ENCODE measurements at places on chromosomes 4 and X. TPM values are rescaled to one million over a fixed set of nuclear protein-coding genes. Genes with fewer than 3 reads are reported as not detected.

GRCh38 chr4:687048-687970, 1.6 kb downstream of the SLC49A3 start:
- peak; percentile 72 for DNase-seq

GRCh38 chr4:38757945-38758600, 24.7 kb downstream of the TLR10 start:
- no peak for DNase-seq

DNA sequence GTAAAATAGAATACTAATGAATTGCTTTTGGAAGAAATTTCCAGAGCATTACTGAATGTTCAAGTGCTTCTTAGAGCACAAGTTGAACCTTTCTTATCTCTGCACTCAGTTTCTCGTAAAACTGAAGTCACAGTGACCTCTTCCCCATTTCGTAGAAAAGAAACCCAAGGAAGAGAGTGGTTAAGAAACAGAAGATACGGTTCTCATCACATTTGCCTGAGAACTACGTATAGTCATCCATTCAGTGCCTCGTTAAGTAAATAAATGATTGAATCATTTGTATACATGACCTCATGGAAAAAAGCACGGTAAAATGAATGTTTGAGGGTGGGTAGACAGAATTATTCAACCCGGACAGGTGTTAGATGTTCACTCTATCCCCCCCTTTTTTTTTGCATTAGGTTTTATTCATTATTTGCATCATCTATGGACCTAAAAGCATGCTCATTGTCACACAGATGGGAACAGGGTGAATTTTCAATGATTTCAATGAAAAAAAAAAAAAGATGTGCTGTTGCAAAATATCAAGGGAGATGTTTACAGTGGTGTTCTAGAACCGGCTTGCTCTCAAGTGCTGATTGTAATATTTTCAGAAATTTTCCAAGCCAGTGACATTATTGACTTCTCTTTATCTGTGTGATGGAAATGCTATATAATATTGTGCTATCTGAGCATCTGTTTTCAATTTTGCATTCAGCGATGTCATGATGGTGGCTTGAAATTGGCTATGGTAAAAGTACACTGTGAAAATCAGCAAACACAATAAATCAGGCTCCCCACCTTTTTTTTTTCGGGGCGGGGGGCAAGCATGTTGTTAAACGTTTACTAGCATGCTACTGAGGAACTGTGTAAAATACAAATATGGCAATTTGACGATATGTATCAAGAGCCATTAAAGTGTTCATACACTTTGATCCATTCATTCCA, 4.3 kb downstream of the RHOH start:
- no peak for DNase-seq

- no peak for DNase-seq
These were observed 29.0 kb downstream of the NAA11 start for GRCh38 chr4:79296768-79297428.

DNA sequence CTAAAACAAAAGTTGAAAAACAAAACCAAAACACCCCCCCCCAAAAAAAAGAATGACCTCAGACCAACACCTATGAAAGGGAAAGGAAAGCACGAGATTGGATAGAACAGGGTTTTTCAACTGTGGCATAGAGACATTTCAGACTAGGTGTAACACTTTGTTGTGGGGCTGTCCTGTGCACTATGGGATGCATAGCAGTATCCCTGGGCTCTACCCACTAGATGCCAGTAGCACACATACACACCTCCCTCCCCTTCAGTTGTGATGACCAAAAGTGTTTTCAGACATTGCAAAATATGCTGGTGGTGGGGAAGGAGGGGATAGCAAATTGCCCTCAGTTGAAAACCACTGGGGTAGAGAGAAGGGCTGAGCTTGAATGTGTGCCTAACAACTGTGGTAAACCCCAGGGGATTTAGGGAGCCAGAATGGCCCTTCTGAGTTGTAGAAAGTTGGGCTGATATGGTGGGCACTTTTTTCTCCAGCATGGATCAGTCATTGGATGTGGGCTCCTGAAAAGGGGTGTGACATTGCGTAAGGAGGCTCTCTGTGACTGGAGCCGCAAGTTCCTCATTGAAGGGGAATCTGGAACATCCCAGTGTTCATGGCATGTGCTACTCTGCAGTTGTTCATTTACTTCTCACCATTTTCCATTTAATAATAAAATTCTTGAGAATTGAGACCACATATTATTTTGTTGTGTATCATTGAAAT, 8.8 kb upstream of the GEMIN8 start:
- no peak for DNase-seq

GRCh38 chrX:3252744-3253143, 93.7 kb downstream of the MXRA5 start:
- peak; percentile 57 for DNase-seq

The MAGED4B gene
- 30.1 TPM for total RNA-seq

- no peak for DNase-seq
These were observed 18.5 kb downstream of the UVSSA start for GRCh38 chr4:1365271-1366178.

Measured in muscle of leg (tissue), 16 donors.